ENCODE measurements at places on chromosomes 4 and X.

- no peak for DNase-seq
Measured at GRCh38 chr4:119025916-119026661, 109.5 kb upstream of the MYOZ2 start.

DNA sequence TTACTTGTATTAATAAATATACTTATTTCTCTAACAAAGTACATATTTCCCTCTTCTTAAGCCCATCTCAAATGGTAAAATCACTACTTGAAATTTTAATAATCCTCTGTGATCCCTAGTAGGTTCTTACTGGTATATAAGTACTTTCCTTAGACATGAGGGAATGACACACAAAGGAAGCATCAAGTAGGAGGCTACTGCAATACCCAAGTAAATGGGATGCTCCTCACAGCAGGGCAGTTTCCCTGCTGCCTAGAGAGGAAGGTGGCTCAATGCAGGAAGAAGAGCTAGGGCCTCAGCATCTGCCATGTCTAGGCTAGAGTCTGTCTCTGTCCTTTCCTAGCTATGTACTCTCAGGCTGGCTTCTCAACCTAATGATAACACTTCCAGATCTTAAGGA, 122.1 kb upstream of the DIPK2B start:
- DNase-seq: no peak

DNA sequence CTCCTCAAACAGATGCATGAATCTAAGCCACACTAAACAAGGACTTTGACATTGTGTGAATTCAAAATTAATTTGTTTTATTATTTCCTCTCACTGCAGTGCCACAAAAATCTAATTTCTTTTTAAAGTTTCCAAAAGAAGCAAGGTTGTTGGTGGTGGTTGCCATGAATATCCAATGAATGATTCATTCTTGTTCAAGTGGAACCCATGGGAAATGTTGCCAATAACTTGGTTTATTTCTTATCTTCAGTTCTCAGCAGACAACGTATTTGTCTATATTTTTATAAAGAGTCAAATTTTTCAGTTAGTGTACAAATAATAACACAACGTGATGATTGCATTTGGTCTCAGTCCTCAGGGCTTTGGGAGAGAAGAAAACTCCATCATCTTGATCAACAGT, 309.4 kb upstream of the NOCT start:
- DNase-seq: no peak

- DNase-seq: no peak
Measured at GRCh38 chr4:99848591-99849001, 32.0 kb downstream of the DAPP1 start.

- no peak for DNase-seq
Measured at GRCh38 chr4:95220205-95221175, 328.3 kb downstream of the UNC5C start.

DNA sequence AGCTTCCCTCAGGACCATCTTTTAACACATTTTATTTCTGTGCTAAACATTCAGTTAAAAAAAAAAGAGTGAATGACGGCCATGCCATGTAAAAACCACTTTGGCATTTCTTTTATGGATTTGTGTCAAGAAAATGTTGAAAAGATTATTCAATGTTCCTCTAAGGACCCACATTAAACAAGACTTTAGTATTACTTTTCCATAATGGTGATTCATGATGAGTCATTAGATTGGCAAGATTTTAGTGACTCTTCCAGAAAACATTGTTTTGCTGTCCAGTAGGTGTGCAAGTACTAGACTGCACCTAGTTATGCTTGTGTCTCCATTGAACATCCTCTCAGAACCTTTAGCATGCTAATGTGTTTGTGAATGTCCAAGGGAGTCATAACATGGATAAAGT, 748.6 kb downstream of the STPG2 start:
- no peak for DNase-seq

GRCh38 chr4:121614101-121614500, 82.7 kb downstream of the ANXA5 start:
- DNase-seq: no peak

DNA sequence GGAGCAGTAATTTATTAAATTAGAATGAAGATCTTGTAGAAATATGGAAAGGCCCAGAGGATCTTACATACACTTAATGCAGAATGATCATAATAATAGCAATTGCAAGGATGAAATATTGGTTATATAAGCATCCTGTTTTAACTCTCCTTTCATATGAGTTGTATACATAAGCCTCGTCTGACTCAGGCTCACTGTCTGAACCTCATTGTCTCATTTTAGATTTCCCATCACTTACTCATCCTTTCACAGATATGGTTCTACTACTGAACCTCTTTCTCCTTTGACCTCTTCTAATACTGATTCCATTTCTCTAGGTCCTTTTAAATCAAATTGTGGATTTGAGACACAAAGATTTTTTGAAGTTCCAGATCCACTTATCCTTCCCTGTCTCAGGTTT, 277.3 kb upstream of the TRPC5 start:
- no peak for DNase-seq

DNA sequence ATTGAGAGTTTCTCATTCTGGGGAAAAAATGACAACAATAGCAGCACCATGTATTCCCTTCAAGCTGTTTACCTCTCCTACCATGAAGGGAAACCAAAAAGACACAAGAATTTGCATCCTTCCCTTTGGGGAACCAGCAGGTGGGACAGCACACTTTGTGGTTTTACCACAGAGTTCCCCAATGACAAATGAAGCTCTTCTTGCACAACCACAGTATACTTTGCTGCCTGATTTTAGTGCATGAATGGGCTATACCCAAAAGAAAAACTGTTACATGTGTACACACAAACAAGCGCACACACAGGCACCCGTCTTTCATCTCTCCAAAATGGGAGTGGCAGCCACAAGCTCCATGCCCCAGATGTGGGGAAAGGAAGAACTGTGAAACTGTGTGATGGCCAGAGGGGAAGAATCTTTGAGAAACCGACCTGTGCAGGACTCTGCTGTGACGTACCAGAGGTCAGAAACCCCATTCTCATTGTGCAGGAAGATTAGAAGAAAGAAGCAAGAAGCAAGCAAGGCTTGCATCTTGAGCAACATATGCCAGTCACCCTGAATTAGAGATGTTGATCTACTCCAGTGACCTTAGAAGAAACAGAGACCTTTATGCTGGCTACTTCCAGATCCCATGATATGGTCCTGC, 2.7 kb upstream of the MAML3 start:
- no peak for DNase-seq

DNA sequence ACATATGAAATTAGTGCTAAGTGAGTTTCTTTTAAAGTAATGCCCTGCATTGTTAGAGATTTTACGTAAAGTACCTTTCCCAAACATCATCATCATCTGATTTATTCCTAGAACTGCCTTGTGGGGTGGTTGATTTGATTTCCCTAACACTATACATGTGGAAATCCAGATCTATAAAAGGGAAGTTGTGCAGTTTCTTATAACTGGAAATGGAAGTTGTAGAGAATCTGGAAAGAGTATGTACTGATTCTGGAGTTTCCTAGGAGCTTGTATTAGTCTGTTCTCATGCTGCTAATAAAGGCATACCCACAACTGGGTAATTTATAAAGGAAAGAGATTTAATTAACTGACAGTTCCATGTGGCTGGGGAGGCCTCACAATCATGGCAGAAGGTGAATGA, 47.9 kb downstream of the BMP2K start:
- no peak for DNase-seq

- DNase-seq: no peak
Measured at GRCh38 chrX:72270316-72270866, 6.7 kb downstream of the RPS4X start.

DNA sequence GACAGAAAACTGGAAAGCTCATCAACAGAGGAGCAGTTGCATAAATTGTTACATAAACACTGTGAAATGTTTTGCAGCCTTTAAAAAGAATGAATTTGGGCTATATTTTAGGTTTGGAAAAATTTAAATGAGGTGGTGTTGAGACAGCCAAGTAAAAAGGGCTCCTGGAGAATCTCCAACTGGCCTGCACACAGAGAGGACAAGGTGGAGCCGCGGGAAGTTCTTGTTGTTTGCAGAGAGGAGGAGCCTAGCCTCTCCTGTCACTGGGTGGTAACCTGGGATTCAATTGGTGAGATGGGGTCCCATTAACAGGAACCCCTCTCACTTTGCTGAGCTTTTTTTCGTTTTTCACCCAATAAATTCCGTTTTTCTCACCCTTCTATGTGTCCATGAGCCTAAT, 13.4 kb downstream of the GIMD1 start:
- DNase-seq: no peak

DNA sequence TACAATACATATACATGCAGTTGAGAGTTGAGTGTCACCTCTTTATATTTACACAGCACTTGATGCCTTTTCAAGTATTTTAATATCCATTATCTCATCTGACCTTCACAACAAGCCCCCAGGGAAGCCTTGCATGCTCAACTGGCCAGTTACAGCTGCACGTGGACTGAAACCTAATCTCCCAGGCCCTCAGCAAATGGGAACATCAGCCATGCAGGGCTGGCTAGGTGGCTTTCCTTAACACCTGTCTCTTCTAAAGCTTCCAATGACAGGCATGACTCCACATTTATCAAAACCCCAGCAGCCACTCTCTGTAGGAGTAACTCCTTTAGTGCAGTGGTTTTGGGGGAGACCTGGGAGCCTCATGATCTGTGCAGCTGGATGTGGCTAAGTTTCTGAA, 56.4 kb downstream of the PHKA2 start:
- no peak for DNase-seq

DNA sequence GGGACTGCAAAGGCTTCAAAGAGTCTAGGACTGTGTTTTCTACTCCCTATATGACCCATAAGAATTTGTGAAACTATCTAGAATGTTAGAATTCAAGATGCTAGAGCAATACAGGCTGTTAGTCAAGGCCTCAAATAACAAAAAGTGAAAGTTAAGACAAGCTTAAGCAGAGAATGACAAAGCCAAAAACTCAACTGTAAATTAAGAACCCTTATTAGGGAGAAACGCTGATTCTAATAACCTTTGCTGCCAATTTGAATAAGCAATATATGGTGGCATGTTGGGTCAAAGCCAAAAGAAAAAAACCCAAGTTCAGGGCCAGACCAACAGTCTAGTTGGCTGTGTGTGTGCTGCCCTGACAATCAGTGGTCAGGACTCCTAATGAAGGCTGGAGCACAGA, 160.0 kb downstream of the INPP4B start:
- DNase-seq: no peak

- DNase-seq: no peak
Measured at GRCh38 chr4:84862064-84862463, 104.4 kb downstream of the WDFY3 start.

DNA sequence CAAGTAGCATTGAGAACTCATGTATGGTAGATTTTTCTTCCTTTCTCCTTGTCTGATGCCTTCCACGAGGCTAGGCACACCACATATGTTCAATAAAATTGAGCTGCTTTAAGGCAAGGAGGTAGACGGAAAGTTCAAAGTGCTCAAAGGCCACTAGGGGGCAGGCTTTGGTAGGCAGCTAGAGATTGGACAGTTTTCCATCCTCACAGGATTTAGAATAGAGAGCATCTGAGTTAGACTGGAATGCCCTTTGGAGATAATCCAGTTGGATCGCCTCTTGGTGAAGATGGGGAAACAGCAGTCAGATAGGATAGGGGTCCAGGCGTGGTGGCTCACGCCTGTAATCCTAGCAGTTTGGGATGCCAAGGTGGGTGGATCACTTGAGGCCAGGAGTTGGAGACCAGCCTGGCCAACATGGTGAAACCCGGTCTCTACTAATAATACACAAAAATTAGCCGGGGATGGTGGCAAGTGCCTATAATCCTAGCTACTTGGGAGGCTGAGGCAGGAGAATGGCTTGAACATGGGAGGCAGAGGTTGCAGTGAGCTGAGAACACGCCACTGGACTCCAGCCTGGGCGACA, 30.4 kb downstream of the ELF4 start:
- no peak for DNase-seq

DNA sequence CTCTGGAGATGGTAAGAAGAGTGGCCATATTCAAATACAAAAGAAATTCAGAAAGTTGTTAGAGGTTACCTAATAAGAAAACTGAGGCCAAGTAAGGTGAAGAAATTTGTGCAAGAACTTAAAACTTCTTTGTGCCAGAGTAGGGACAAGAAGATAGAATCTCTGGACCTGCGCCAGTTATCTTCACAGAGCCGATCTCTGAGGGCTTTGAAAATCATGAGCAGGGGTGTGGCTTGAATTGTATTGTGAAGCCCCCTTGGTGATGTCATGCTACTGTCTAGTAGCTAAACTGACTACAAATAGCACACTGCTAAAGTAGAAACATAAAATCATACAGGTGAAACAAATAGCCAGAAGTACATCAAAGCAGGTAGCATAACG, 184.6 kb downstream of the UGT8 start:
- DNase-seq: no peak

DNA sequence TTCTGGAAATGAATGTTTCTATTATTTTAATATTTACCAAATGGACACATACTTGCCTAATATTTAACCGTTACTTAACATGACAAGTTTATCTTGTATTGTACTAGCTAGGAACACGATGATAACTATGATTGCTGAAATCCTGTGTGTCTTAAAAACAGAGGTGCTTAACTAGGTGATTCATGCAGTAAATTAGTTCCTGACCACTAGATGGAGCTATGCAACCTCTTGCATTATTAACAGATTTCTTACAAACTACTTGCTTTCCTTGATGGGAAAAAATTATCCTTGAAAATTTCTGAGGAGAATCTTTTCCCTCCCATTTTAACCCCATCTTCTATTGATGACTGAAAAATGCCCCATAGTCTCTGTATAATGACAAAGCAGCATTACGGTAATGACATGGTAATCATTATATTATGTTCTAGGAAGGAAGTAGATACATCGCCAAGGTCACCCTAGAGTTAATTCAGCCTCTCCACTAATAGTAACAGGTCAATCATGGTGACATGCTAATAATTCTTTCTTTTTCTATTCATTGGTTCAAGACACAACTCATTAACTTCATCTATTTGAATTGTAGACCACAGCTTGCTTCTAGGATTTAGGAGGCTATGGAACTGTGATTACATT, 844.2 kb downstream of the RAPGEF2 start:
- no peak for DNase-seq

GRCh38 chr4:141771889-141772830, 135.8 kb downstream of the IL15 start:
- DNase-seq: no peak

- DNase-seq: no peak
Measured at GRCh38 chr4:4794421-4794820, 65.0 kb upstream of the MSX1 start.

DNA sequence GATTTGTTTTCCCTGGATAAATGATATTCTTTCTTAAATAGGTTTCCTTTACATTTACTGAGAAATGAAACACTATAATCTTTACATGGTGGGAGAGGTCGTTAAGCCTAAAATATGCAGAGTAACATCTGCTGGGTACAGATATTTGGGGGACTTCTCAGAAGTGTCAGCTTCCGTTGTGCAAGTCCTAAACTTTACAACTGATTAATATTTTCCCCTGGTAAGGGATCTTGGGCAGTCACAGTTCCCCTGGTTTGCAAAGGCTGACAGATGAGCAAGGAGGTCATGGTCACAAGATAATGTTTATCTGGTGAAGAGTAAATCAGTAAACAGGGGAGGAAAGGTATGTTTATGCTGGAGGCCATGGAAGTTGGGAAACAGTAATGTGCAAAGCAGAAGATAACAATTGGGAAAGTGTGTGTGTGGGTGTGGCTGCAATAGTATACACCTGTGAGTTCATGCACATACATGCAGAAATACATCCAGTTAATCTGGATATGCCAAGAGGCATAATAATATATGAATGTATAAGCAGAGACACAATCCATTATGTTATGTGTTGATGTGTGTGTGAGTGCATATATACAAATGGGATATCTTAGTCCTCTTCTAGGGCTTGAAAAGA, 508.2 kb upstream of the FAM241A start:
- DNase-seq: no peak

- DNase-seq: no peak
Measured at GRCh38 chr4:1310796-1311631, 21.3 kb downstream of the MAEA start.
